GM06990 (cell line): ENCODE measurements at places on chromosomes 5 and 9.

DNA sequence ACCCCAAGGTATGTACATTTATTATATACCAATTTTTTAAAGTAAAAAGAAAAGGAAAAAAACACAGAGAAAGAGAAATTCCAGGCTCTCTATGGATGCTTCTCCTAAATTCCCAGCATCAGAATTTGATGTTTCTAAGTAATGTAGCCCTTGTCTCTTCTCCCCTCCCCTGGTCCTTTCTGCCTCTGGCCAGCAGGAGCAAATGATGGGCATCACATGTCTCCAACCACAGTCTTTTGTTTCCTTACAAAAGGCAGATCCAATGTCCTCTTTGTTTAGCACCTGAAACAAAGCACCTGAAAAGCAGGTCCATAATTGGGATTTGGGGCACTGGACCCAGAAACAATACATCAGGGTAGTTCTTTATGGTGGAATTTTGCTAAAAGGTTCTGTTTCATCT lies 50.4 kb upstream of the APC start:
- DNase-seq = no peak

- DNase-seq = no peak
Observed at GRCh38 chr5:104050436-104050835, 487.8 kb upstream of the NUDT12 start.

DNA sequence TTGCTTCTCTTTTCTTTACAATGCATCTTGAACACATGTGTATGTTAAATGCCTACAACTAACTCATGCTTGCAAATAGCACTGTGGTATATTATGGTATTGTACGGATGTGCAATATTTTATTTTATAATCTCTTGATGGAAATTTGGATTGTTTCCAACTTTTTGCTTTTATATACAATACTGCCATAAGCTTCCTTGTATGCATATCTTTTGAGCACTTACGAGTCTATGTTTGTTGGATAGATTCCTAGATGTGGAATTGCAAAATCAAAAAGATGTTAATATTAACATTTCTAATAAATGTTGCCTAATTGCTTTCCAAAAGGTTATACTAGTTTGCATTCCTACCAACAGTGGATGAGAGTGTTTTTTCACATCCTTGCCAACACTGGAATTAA lies 3.4 kb upstream of the GALNT12 start:
- no peak for DNase-seq

DNA sequence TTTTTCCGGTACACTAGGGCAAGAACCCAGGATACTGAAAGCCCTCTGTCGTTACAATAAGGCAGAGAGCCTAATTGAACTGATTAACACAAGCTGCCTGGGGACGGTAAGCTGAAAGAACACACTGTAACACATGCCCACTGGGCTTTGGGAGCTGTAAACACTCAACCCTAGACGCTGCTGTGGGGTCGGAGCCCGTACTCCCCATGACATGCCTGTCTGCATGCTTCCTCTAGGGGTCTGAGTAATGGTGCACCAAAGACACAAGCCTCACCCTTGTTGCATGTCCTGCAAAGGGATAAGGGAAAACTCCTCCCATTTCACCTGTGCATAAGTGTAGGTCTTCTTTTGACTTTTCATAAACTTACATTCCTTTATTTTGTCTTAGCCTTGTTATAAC lies 194.0 kb downstream of the FBXL7 start:
- no peak for DNase-seq

DNA sequence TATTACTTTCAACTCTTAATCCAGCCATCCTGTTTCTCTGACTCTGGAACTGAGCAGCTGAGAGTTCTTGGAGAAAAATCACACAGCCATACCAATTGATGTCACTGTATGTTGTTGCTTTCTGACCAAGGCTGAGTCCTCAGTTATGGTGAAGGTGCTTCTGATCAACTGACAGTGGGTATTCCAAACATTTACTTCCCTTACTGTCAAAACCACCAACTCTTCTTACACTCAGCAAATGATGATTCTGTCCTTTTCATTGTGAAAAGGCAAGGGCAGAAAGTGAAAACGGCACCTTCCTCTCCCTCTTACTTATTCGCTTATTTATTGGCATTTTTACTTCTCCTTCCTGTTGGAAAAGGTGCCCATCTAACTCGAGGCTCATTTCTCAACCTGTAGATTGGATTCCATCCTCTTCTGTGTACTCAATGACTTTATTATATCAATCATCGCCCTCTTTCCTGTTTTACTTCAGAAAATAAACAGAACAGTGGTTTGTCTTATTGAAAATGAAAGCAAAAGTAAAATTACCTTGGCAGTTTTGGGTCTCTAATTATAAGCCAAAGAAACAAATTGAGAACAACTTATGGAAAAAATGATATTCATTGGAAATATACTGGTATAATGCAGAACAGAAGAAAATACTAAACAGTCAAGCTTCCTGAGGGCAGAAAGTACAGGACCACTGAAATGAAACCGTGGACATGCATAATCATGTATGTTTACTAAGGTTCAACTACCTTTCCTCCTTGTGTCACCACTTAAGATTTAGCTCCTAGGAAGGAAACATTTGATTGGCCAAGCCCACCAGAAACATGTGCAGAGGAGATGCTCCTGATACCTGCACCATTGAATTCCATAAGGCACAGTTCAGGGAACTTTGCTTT lies 104.5 kb upstream of the CHD1 start:
- no peak for DNase-seq

GRCh38 chr9:11722957-11723356 lies 970.2 kb upstream of the TYRP1 start:
- no peak for DNase-seq

DNA sequence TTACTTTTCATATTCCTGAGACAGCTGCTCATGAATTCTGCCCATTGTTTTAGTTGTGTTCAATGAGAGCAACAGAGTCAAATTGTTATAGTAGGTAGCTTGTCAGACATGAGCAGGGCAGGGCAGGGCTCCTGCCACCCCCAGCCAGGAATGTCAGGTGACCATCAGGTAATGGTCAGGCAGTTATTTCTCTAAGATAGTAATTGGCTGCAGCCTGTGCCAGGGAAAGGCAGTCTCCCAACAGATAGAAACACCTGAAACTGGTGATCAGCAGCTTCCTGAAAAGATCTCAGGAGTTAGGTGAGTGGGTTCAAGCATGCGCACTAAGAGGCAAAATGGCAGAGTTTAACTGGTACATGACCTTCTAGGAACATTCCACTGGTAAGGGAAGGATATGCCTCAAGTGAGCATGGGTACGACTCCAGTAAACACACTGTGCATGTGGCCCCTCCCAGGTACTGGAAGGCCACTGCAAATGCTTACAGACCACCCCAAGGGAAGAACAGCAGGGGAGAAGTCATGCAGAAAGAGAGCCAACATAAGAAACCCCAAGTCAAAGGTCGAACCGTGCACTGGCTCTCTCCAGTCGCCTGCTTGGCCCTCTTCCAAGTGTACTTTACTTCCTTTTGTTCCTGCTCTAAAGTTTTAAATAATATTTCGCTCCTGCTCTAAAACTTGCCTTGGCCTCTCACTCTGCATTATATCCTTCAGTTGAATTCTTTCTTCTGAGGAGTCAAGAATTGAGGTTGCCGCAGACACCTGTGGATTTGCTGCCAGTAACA lies 25.1 kb downstream of the CARTPT start:
- DNase-seq = no peak

- no peak for DNase-seq
Observed at GRCh38 chr5:158406884-158407823, 548.2 kb upstream of the CLINT1 start.

DNA sequence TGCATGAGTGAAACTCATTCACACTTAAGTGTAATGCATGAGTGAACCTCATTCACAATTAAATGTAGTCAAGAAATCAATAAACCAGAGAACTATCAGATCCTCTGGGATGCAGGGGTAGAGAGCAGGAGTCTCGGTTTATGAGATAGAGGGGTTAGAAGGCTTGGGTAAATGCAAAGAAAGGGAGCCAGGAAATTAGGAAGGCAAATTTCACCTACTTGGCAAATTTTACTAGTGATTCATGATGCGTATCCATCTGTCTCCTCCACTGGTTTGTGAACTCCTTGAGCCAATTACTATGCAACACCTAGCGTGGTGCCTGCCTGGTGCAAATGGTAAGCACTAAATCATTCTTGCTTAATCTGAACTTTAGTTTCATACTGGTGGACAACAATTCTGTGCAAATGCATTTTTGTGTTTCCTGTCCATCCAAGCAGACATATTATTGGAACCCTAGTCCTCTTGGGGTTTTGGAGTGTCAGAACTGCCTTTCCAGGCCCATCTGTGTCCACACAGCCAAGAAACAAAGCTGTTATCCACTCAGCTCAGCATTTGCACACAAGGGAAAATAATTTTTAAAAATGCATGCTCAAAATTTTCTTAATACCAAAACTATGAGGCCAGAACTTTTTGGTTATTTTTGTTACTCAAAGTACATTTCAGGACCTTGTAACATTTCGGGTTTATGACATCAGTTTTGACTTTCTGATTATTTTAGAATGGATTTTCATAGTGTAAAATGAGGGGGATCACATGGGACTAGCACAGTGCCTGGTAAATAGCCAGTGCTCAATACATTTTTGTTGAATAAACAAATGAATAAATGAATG lies 5.2 kb downstream of the HAPLN1 start:
- DNase-seq = no peak

- no peak for DNase-seq
Observed at GRCh38 chr9:81671880-81672280, 17.5 kb downstream of the TLE1 start.

DNA sequence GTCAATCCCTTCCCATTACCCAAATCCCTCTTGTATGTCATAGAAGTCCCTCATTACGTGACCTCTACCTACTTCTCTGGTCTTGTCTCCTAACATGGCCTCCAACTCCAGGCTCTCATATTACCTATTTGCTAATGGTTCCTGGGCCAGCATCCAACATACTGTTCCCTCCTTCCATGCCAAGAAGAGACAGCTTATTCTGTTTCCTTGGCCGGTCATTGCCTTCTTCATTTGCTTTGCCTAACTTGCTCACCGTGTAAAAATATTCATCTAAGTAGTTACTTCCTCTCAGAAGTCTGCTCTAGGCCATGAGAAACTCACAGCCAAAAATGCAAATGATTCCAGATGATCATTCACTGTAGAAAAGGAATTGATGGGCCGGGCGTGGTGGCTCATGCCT lies 8.9 kb upstream of the IL6ST start:
- DNase-seq = no peak

DNA sequence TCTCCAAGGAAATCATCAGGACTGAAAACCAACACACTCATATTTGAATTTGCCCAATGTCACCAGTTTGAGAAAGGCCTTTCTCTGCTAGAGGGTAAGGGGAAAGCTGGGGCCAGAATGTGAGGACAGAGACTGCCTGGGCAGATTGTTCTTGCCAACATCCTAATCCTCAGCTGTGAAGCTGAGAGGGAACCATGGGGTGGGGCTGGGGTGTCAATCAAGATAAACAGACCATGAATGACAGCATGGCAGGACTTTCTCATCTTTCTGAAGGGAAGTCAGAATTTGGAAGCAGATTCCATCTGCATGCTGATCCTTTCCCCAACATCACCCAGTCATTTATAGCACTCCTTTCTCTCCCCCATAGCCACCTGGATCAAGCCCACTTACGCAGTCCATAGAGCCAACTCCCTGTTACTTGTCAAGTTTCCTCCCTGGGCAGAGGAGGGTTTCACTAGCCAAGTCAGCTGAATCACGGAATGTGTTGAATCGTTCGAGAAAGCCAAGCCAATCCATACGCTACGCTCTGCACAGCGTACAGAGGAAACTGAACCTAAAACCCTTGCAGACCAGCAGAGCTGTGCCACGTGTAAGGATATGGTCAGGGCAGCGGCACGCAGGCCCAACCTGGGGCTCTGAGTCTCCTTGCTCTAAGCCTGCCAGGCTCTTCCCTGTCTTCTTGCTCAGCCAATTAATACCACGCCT lies 14.9 kb downstream of the GLDC start:
- DNase-seq = no peak

GRCh38 chr5:142972064-142972570 lies 201.9 kb downstream of the ARHGAP26 start:
- DNase-seq = no peak
